ENCODE measurements at places on chromosomes 5 and 9.

- DNase-seq: no peak
These were observed 37.1 kb downstream of the CAST start for GRCh38 chr5:96699186-96699820.

- no peak for DNase-seq
These were observed 423 bp downstream of the IPPK start for GRCh38 chr9:92669527-92669889.

- no peak for DNase-seq
These were observed 54.0 kb downstream of the ALG2 start for GRCh38 chr9:99167694-99168093.

- no peak for DNase-seq
These were observed 145.7 kb upstream of the TRPC7 start for GRCh38 chr5:136511046-136511445.

Data from urinary bladder (tissue), 4 donors.